ENCODE measurements at places on chromosomes 5 and 9.

GRCh38 chr5:96870094-96871026 lies 5.9 kb upstream of the ERAP2 start:
- DNase-seq = no peak

- no peak for DNase-seq
Observed at GRCh38 chr5:158373608-158374395, 514.9 kb upstream of the CLINT1 start.

DNA sequence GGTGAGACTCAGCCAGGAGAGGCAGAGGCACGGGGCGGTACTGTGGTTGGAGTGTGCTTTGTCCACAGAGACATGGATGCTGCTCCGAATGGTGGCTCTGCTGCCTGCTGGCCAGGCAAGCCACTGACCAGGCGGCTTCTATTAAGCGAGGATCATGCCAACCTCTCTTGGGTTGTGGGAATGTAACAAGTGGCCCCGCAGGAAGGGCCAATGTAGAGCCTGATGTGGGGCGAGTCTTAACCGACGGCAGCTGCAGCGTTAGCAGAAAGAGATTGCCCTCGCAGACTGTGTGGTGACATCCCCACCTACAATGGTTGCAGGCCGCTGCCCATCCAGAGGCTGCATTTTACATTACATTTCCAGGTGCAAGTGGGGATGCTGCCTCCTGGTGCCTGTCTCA lies 46.6 kb upstream of the SLC25A51 start:
- no peak for DNase-seq

DNA sequence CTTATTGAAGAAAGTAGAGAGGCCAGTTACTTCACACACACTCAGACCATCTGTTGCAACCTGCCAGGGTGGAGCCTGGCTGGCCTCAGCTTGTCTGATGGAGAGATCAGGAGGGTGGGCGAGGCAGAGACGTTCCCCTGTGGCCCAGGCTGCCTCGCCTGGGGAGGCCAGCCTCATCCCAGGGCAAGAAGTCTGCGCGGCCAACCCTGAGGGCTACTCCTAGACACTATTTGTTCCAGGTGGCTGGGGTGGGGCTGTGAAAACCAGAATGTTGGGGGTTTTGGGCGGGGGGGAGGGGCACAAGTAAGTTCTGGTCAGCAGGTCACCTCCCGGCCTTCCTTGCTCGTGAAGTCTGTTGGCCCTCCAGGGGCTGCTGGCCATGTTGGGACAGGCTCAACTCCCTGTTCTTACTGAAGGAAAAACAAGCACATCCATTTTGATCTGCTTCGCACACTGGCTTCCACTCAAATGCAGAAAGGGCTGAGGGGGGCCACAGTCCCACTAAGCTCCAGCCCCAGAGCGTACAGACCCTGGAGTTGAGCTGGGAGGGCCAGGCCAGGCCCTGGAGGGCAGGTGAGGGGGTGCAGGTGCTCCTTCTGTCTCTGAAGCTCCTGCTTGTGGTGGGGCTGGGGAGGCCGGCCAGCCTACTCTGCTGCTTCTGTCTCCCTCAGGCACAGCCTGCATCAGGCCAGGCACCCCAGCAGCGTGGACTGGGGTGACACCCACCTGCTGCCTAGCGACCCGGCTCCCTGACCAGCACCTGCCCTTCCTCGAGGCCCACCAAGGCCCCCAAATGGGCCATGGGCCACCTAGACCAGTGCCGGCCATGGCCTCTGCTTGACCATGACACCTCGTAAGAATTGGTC lies 46.6 kb downstream of the SECISBP2 start:
- no peak for DNase-seq

- peak; percentile 86 for DNase-seq
Observed at GRCh38 chr5:136080483-136081216, 51.9 kb downstream of the TGFBI start.

DNA sequence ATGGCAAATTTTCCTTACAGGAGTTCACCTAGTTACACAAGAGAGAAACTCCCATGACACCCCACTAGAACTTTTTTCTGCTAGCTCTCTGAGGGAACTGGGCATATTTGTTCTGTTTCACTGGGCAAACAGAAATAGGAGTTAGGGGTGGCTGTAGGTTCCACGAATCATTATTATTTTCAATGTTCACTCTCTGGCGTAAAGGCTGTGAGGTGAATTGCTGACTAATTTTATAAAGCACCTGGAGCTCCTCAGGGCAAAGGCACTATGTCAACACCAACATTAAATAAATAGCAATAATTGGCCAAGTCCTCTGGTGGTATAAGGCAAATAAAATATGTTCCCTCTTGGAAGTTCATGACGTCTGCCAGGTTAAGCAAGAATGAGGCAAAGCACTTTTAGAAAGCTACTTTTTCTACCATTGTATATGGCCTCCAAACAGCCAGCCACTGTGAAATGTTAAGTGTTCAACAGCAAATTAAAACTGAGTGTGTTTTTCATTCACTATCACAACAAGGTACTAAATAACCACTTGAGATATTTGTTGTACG lies 344.6 kb downstream of the PDE4D start:
- no peak for DNase-seq

- no peak for DNase-seq
Observed at GRCh38 chr5:180338001-180338707, 15.0 kb downstream of the GFPT2 start.

DNA sequence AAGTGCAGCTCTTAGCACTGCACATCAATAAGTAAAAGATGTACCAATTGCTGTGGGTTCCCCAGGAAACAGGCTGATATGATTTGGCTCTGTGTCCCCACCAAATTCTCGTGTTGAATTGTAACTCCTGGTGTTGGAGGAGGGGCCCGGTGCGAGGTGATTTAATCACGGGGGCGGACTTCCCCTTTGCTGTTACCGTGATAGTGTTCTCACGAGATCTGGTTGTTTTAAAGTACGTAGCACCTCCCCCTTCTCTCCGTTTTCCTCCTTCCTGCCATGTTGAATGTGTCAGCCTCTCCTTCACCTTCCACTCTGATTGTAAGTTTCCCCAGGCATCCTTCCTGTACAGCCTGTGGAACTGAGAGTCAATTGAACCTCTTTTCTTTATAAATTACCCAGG lies 93.2 kb upstream of the ACTBL2 start:
- no peak for DNase-seq

DNA sequence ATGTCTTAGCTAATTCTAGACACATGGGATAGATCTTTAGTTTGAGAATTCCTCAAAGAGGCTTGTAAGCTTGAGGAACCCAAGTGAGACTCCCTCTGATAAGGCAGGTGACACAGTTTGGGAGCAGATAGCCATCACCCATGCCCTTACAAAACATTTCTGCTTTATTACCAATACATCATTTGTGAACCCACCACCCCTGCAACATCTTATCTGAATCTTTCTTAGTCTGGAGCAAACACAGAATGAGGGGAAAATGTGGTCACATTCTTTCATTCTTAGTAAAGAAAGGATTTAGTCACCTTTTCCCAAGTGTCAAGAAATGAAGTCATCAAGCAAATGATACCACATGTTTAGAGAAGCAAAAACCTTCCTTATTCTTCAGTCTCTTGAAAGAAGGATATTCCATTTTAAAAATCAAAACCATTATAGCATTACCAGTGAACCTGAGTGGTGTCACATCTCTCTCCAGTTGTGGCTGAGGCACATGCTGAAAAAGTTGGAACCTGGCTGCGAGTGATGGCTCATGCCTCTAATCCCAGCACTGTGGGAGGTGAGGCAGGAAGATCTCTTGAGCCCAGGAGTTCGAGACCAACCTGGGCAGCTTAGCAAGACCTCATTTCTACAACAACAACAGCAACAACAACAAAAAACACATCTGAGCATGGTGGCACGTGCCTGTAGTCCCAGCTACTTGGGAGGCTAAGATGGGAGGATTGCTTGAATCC lies 65.9 kb downstream of the PRKACG start:
- no peak for DNase-seq

GRCh38 chr9:116096853-116097252 lies 56.7 kb upstream of the PAPPA start:
- DNase-seq = no peak

DNA sequence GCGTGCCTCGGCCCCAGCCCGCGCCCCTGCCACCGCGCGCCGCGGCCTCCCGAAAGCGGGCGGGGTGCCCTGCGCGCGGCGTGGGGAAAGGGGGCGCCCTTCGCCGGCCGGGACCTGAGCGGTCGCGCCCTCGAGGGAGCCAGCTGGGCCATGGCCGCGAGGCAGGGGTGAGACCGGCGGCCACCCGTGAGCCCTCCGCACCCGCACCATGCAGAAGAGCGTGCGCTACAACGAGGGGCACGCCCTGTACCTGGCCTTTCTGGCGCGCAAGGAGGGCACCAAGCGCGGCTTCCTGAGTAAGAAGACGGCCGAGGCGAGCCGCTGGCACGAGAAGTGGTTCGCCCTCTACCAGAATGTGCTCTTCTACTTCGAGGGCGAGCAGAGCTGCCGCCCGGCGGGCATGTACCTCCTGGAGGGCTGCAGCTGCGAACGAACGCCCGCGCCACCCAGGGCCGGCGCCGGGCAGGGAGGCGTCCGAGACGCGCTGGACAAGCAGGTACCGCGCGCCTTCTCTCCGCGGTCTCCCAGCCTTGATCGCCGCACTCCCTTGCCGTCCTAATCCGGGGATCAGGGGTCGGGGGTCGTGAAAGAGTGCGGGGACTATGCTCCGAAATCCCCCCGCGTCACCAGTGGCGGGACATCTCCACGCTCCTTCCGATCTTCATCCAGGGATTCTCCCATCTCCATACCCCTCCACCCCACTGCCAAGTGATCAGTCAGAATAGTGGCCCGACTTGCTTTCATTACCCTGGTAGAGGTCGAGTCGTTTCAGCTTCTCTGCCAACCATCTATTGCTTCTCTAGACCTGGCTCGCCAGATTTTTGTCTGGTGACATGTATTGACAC lies 590 bp downstream of the RASGRF2 start:
- DNase-seq = peak; percentile 75

DNA sequence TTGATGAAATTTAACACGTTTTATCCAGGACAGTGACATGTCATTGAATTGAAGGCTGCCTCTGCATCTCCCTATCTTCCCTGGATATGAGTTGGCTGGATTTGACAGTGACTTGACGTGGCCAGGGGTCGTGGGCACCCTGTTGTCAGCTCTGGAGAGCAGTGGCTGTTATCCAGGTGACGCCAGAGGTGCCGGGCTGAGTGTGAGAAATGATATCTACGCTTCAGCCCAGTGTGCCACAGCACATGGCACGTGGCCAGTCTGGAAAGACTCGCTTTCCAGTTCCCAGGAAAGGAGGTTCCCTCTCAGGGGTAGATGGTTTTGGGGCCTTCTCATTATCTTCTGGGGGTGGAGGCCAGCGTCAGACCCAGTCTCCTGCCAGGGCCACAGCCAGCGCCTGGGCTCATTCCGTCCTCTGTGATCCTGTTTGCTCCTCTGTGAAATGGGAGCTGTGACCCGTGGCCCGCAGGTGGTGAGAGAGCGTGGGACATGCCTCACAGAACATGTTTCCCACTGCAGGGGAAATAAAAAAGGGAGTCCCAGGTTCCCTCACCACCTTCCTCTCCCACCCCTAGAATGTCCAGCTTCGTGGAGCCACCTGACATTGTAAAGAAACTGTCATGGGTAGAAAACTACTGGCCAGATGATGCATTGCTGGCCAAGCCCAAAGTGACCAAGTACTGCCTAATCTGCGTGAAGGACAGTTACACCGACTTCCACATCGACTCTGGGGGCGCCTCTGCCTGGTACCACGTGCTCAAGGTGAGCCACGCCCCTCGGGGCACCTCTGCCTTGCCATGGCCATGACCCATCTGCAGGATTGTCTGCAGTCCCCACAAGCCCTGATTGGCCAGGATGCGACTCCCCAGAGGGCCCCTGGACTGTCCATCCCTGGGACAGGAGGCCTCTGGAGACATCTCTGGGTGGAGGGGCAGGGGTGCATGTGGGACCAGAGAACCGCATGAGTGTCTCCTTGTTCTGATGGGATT lies 76.5 kb downstream of the PHF2 start:
- no peak for DNase-seq

DNA sequence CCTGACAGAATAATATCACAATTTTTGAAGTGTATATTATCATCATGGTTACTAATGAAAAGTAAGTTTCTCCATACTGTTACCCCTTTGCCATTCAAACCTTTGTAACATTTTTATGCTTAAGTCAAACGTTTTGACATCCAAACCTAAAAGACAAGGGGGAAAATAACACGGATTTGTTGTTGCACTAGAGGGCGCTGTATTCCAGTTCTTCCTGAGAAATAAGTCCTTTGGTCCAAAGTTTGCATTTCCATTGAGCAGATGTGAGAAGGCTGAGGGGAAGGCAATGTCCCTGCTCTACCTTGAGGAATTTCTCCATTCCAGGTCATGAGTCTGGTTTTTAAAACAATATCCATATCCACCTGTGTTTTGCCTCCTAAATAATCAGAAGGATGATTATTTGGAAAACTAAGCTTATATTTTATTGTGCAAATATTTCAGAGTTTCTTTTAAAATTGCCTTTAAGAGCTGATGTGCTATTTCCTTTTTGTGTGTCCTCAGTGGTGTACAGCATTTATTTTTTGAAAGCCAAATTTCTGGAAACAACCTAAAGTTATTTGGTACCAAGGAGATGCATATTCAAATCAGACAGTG lies 9.7 kb downstream of the LECT2 start:
- peak; percentile 51 for DNase-seq

All from AG08396 (cell line).